ENCODE measurements at places on chromosomes 7 and 10.

- DNase-seq, result no peak
Measured at GRCh38 chr7:98949336-98950044, 71.2 kb downstream of the TRRAP start.

DNA sequence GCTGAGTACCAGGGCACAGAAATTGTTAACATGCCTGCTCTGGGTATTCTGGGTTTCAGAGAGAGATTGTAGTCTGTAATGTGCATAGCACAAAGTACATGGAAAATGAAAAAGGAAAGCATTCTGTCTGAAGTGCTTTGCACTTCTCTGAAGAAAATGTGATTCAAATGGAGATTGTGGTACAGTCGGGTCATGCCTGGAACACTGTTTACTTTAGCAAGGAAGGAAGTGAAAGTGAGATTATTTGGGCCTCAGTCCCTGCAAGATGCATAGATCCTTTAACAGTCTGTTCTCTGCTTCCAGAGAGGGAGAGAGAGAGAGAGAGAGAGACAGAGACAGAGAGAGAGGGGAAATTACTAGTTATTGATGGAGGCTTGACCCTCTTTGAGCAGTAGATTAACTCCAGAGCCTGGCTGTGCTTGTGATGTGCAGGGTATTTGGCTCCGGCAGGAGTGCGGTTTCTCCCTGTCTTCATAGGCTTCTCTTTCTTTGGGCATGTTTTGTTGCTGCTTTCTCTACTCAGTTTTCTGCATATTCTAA lies 5.4 kb downstream of the VWC2 start:
- no peak for DNase-seq

DNA sequence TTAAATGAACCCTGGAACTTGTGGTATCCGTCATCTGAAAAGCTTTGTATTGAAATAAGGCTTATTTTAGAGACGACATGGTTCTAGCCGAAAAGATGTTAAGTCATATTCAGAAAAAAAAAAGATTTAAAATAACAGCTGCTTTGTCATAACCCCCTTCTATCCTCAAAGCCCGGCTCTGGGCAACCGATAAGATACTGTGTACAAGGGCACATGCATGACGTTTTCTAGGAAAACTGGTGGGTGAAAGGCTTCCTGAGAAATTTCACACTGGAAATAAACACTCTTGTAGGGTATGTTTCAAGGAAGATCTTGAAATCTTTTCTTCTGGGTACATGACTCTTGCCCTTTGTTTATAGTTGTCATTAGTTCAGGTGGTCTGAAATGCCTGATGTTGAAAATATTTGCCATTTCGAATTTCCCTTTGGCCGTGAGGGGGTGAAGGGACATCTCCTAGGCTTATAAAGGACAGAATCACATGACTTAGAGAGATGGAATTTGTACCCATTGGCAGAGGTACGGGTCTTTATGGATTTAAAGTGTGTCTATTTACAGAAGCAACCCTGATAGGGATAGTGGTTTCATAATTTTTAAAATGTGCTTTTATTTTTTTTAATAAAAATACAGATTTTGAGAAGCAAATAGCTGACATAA lies 232.5 kb downstream of the PTEN start:
- DNase-seq, result no peak

DNA sequence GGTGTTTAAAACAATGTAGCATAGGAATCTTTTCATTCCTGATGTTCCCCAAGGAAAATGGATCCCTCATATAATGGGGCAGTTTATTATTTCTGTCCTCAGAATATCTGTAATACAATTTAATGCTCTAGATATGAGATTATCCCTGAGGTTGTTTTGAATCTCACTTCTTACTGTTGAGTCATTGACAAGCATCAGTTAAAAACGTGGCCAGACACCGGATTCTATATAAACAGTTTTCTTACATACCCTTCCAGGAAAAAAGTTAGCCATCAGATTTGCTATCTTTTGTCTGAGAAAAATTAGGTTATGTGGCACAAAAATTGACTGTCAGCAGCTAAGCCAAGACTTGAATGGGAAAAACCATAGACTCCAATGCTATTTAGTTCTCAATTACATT lies 539.8 kb upstream of the CELF2 start:
- no peak for DNase-seq

- DNase-seq, result no peak
Measured at GRCh38 chr7:66894463-66895080, 26.5 kb upstream of the TMEM248 start.

GRCh38 chr10:102597131-102597991 lies 46.9 kb upstream of the TRIM8 start:
- DNase-seq, result no peak

GRCh38 chr10:70551971-70552422 lies 50.5 kb downstream of the PRF1 start:
- DNase-seq, result no peak
